ENCODE measurements at places on chromosomes 4 and X.
A peak's percentile ranks its signal among the peaks of the same experiment; 100 is the strongest.

DNA sequence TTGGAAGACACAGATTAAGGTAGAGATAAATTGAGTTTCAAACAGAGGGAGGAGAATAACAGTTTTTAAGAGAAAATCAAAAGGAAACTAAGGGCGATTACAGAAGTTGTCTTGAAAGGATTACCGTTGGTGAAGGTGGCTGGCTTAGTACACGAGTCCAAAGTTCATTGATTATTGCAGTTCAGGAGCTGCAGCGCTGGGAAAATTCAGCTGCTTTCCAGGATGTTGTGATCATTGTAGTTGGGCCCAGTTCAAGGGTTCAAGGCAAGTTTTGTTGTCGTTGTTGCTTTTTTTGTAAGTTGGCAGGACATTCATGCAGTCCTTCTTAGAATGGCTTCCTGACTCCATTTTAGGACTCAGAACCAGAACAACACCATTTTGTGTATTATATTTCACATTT is 461.7 kb downstream of the RAPGEF2 start:
- DNase-seq = no peak

- DNase-seq = no peak
These were observed 21.9 kb downstream of the PCGF3 start for GRCh38 chr4:727576-727975.

DNA sequence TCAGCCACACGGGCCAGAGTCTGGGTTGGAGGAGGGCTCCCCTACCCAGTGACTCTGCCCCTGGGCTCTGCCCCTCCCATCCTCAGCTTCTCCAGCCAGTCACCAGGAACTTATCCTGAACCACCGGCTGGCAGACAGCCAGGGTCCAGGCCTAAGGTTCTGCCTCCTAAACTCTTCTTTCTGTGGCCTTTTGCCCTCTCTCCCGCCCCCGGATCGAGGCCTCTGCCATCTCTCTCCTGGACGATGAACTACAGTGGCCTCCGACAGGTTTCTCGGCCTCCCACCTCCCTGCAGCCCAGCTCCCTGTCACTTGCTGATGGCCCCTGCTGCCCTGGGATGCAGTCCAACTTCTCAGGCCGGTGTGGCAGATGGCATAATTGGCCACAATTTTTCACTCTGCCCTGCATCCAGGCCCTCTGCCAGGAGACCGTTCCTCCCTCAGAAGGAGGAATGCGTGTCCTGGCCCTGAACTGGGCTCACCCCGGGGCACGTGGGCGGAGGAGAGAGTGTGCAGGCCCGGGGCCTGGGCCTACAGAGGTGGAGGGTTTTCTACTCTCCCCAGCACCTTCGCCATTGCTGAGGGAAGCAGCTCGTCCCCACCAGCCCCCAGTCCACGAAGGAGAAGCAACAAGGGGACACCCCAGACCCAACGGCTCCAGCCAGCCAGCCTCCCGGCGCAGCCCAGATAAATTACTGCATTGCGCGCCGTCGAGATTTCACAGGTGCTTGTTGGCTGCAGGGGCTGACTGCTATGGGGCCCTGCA is 81.9 kb upstream of the LRPAP1 start:
- DNase-seq = peak; percentile 43

DNA sequence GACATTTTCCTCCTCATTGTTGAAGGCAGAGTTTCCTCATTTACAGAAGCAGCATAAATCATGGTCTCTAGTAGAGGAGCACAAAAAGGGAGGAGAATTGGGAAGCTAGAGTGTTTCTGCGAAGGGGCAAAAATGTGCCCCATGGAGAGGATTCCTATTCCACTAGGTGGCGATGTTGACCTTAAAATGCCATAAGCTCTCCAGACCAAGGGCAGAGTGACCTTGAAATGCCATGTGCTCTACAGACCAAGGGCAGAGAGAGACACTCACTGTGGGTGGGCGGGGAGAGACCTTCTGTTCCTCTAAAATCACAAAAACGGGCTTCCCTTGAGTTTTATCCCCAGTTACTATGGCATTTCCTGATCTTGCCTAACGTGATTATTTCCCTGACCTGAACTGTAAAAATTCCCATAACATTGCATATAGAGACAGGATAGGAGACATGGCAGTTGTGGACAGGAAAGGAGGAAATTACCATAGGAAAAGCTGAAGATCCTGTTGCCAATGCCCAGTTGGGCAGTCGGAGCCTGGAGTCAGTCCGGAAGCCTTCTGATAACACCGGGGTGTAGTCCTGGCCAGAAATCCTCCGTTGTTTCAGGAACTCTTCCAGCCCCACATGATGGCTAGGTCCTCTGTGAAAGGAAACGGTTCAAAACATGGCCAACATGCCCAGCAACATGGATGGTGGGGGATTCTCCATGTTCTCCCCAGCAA is 567.7 kb downstream of the MAGEB5 start:
- DNase-seq = peak; percentile 3

DNA sequence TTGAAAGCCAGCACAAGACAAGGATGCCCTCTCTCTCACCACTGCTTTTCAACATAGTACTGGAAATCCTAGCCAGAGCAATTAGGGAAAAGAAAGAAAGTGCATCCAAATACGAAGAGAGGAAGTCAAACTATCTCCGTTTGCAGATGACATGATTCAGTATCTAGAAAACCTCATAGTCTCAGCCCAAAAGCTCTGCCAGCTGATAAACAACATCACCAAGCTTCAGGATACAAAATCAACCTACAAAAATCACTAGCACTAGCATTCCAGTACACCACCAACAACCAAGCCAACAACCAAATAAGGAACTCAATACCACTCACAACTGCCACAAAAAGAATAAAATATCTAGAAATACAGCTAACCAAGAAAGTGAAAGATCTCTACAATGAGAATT is 38.6 kb downstream of the COX7B2 start:
- DNase-seq = no peak

GRCh38 chr4:14272206-14272605 is 644.7 kb upstream of the BOD1L1 start:
- DNase-seq = no peak

DNA sequence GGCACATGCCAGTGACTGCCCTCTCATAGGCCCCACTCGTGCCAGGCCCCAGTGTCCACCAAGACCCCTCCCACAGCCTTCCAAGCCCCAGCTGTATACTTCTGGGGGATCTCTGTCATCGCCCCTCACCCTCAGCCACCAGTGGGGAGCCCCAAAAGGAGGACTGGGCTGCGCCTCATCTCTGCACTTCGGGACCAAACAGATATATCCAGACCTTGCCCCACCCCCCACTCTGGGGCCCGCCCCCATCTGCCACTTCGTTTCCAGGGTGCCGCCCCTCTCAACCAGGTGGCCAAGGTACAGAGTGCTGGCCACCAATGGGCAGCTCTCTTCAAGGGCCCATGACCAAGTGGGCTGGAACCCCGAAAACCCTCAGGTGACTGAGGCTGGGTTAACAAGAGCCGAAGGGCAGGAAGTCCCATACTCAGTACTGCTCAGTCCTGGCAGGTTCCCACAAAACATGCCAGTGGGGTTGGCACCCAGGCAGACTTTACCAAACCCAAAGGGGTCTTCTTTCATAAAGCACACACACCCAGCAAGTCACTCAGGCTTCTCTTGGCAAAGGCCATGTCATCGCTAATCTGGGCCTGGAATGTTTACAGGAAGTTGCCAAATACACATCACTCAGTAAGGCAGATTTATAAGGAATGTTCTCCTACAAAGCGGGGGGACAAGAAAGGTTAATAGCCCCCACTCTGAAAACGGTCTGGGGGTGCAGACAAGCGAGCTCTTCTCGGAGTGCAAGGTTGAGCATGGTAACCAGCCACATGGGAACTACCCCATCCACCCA is 4.4 kb downstream of the ZFYVE28 start:
- DNase-seq = no peak

DNA sequence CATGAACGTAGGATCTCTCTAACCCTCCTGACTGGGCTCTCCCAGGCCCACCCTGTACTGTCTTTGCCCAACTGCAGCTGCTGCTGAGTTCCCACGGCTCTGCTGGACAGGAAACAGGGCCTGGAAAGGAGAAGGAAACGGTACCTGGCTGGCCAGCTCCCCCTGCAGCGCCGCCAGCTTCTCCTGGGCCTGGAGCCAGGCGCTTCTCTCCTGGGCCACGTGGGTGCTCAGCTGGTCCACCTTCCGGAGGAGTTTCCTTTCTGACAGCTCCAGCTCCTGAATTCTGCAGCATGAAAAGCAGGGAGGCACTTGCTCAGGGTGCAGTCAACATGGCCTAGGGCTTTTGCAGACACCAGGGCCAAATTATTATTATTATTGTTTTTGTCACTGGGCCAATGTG is 6.5 kb downstream of the C4orf50 start:
- no peak for DNase-seq

DNA sequence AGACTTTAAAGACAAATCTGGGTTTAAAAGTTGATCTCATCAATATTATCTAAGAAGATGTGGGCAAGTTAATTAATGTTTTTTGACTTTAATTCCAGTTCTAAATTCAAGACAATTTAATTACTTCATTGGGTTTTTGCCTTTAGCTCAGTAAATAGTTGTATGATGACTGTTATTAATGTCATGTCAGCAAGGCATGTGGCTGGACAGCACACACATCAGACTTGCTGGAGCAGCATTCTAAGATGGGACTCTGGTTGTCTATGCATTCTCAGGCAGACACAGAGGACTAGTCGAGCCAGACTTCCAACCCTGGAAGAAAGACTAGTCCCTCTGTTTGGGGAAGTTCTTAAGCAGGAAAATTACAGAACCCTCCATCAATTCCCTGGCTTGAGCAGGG is 180.7 kb upstream of the GK2 start:
- no peak for DNase-seq

DNA sequence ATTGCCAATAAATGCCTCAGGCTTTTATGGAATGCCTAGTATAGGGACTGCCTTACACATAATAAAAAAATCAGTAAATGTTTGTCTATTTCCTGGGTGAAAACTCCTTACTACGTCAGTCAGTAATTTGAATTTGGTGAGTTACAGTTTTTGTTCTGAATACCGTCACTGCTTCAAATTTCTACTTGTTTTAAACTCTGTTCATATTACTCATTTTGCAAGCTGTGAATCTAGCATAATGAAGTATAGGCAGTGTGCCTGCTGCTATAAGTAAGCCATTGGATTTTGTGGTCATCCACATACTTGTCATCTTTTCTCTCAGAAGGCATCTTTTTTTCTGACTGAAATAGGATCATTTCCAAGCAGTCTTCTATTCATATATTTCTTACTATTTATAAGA is 43.1 kb downstream of the SYNPO2 start:
- no peak for DNase-seq

GRCh38 chr4:6747294-6748051 is 31.5 kb downstream of the BLOC1S4 start:
- peak; percentile 35 for DNase-seq

- DNase-seq = no peak
These were observed 2.3 kb upstream of the SLBP start for GRCh38 chr4:1714303-1715001.

DNA sequence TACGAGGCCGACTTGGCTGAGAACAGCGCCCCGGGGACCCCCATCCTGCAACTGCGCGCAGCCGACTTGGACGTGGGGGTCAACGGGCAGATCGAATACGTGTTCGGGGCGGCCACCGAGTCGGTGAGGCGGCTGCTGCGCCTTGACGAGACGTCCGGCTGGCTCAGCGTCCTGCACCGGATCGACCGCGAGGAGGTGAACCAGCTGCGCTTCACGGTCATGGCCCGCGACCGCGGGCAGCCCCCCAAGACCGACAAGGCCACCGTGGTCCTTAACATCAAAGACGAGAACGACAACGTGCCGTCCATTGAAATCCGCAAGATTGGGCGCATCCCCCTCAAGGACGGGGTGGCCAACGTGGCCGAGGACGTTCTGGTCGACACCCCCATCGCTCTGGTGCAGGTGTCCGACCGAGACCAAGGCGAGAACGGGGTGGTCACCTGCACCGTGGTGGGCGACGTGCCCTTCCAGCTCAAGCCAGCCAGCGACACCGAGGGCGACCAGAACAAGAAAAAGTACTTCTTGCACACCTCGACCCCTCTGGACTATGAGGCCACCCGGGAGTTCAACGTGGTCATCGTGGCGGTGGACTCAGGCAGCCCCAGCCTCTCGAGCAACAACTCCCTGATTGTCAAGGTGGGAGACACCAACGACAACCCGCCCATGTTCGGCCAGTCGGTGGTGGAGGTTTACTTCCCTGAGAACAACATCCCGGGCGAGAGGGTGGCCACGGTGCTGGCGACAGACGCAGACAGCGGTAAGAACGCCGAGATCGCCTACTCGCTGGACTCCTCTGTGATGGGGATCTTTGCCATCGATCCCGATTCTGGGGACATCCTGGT is 2.4 kb downstream of the PCDH7 start:
- no peak for DNase-seq

DNA sequence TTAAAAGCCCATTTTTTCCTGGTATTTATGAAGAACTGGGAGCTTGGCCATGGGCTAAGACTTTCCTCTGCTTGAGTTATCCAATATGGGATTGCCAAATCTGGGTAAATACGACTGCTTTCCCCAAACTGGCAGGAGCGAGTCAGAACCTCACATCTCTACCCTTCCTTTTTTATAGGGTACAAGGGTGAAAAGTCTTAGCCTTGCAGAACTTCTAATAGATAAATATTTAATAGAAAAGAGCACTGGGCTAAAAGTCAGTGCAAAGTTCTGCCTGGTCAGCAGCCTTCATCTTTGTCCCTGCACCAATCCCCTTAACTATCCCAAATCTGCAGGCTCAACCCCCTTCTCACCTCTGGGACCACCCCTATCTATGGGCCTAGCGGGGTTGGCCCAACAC is 61.6 kb upstream of the ACSL1 start:
- no peak for DNase-seq

DNA sequence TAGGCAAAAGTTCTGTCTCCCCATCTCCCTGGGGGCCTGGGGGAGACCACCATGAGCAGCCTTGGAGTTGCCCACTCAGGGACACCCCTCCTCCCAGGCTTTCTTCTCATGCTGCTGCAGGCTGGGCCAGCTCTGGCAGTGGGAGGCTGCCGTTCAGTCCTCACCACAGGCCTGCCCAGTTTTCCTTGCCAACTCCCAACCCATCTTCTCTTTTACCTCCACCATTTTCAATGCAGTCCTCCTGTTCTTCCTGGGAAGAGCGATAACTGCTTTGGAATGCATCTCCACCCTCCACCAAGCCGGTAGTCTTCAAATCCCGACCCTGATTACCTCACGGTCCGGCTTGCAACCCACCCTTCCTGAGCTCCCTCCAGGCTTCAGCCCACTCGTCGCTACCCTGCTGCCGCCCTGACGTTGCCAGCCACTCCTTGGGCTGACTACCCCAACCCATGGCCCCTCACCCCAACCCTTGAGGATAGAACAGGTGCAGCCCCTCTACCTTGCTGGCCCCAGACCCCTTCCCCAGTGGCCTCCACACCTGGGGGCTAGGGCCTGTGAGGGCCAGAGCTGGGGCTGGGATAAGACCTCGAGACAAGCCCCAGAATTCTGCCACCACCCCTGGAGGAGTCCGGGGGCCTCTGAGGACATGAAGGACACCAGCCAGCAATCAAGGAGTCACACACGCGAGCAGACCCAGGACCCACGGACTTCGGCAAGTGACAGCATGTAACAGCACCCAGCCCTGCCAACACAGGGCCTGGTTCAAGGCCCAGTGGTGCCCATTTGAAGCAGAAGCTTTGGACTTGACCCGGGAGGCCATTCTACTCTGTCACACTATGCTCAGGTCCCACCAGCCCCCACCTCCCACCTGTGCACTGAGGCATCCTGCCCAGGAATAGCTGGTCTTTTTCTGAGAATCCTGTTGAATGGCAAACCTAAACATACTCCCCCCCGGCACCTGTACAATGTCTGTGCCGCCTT is 9.2 kb downstream of the WDR1 start:
- no peak for DNase-seq

GRCh38 chr4:40258627-40259026 is 61.8 kb downstream of the RHOH start:
- no peak for DNase-seq

- no peak for DNase-seq
These were observed 591 bp upstream of the TSPAN7 start for GRCh38 chrX:38560776-38561125.

GRCh38 chr4:153541456-153542096 is 75.4 kb downstream of the TMEM131L start:
- DNase-seq = peak; percentile 91
